BJ (cell line): ENCODE measurements at places on chromosomes 12 and 14. TPM values are rescaled to one million over a fixed set of nuclear protein-coding genes. Genes with fewer than 3 reads are reported as not detected.

GRCh38 chr12:46919666-46920400, 94.0 kb upstream of the SLC38A4 start:
- no peak for DNase-seq

- DNase-seq, result no peak
Observed at GRCh38 chr12:89756194-89756584, 47.6 kb upstream of the ATP2B1 start.

DNA sequence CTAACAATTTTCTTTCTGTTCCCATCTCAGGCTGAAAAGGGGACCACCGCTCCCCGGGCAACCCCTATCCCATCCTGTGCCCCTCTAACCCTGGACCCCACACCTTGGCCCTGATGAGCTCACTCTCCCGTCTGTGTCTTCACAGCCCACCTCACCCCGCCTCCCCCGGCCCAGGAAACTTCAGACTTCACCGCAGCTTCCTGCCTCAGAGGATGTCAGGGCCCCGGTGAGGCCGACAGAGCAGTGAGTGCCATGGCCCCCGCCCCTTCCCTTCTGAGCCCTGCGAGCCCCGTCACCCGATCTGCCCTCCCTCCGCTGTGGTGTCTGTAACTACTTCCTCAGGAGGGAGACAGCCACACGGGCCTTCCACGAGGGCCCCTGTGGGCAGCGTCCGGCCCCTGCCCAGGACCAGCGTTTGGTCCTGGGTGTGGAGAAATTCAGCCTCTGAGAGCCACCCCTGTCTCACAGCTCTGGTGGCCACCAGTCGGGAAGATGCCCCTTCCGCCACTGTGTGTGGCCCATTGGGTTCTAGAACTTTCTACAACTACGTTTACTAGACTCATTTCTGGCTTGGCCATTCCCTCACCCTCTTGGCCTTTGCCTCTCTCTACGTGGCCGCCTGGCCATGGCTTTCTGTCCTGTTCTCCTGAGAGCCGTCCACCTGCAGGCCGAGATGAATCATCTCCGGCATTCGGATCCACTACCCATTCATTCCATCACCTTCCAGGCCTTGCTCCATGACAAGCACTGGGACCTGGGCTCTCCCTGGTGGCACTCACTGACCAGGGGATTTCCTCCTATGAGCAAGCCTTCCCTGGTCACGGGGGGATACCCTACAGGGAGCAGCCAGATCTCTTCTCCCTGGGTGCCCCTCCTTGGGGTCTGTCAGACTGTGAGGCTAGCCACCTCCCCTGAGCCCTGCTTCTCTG, 3.4 kb downstream of the RHOF start:
- DNase-seq, result no peak

DNA sequence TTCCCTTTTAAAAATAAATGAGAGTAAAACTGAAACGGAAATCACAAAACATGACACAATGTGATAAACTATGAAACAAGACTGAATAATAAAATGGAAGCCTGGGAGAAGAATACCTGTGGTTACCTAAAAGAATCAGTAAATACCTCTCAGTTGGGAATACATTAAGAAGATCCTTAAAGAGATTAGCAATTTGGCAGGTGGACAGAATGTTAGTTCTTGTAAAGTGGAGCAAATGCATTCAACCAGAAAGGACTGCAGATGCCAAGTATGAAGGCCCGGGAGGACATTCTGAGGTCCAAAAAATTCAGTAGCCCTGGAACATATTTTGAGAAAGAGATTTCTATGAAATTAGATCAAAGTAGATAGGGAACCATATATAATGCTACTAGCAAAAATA, 861.3 kb upstream of the SEL1L start:
- no peak for DNase-seq

GRCh38 chr14:69695322-69696203, 71.4 kb upstream of the SRSF5 start:
- DNase-seq, result no peak

- no peak for DNase-seq
Observed at GRCh38 chr12:109731231-109731731, 17.7 kb downstream of the FAM222A start.

DNA sequence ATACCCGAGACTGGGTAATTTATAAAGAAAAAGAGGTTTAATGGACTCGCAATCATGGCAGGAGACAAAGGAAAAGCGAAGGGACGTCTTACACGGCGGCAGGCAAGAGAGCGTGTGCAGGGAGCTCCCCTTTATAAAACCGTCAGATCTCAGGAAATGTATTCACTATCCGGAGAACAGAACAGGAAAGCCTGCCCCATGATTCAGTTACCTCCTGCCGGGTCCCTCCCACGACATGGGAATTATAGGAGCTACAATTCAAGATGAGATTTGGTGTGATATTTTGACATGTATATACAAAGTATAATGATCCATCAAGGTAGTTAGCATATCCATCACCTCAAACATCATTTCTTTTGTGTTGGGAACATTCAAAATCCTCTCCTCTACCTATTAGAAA, 2.3 kb upstream of the CDCA4 start:
- DNase-seq, result no peak

DNA sequence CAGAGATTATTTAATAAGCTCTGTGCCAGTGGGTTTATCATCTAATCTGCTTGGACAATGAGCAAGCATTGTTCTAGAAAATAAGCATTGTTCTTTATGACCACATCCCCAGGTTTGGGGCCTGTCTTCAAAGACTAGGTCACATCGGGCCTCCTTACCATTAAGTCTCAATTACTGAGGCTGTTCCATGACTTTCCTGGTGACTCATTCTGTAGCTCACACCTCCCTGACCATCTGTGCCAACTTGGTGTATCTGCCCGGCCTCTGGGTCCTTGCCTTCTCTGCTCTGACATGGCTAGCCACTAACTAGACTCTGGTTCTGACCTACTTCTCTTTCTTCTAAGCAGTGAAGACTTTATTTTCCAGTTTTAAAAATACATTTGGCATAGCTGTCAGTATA, 44.4 kb upstream of the PLEKHA5 start:
- no peak for DNase-seq

- no peak for DNase-seq
Observed at GRCh38 chr14:105092171-105093037, 27.2 kb upstream of the GPR132 start.

DNA sequence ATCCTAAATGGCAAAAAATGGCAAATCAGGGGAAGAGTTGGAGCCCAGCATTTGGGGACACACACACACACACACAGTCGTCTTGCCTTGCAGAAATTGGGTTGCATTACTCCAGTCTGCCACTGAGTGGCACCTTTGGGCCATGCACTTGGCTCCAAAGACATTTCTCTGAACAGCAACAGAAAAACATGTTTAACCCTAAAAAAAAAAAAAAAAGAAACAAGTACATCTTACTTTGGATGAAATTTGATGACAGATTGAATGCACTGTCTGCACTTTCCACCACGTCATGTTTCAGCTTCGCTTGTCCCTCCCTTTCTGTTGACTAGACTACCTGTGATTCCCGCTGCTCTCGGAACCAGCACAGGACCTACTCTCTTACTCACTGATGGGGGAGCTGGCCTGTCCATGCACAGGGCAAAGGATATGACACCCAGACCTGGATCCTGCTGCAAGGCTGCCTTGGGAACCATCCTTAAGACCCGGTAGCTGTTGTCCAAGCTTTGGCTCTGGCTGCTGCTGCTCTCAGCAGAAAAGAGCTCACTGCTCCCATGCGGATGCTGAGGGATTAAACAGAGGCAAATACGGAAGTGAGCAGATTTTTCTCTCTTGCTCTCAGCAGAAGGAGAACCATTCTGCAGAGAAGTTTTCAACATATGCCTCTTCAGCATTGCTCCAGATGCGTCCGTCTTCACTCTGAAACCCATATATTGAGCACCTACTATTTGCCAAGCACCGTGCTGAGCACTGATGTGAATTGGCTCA, 376.8 kb downstream of the DPF3 start:
- peak; percentile 23 for DNase-seq

Gene AICDA
- polyA plus RNA-seq, result not detected in 2 replicates

Gene KRT6C
- polyA plus RNA-seq, result not detected in 2 replicates

Gene PCBP2
- polyA plus RNA-seq, result 267 and 268 TPM in 2 replicates

Gene NANOG
- polyA plus RNA-seq, result not detected in 2 replicates
